GM03348 (cell line): ENCODE measurements at places on chromosomes 6 and 20.

GRCh38 chr6:169395080-169395805 lies 141.6 kb upstream of the THBS2 start:
- DNase-seq: no peak

DNA sequence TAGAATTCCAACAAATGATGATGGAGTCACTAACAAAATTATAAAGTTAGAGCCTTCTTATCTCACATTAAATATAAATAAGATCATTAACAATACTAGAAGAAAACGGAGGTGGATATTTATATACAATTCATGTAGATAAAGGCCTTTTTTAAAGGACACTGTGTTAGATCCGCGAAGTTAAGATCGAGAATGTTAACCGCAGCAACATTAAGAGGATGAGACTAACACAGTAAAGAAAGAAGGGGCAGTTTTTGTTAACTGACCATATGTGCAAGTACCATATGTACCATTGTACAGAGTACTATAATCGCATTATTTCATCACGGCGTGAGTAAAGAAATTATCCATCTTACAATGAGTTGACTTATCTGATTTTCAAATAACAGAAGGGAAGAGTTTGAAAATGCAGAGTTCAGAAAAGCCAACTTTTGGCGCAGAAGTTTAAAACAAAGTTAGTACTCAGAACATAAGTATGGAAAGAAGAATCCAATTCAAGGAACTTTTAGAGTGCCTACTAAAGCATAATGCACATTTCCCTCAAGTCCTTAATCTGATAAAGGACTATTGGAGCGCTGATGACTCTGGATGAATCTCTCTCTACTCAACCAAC lies 1.4 kb downstream of the FBXL4 start:
- no peak for DNase-seq

DNA sequence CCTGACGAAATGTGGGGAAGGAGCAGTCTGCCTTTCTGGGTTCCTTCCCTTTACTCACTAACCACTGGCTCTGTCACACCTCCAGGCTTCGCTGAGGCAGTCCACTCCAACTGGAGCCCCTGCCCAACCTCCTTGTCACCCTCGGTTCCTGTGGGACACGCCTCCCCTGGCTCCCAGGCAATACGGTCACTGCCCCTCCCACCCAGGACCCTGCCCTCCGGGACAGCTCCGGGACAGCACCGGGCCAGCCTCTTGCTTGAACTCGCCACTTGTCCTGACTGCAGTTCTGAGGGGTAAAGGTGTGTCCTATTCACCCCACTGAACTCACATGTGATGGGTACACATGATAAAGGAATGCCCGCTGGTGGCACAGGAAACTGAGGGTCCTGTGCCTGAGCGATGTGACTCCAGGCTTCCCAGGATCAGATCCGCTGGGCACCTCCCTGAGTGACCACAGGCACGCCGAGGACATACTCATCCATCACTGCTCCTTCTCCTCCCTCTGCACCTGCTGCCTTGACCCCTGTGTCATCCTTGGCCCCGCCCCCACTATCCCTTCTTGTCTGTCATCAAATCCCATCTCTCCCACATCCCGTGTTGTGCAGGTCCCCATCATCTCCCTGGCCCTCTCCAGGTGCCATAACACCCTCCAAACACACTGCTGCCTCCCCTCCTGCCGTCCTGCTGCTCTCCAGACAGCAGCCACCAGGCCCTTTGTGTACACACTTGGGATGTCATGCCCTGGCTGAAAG lies 7.9 kb downstream of the SDCBP2 start:
- DNase-seq: no peak

GRCh38 chr6:169391473-169392071 lies 137.9 kb upstream of the THBS2 start:
- no peak for DNase-seq

- DNase-seq: peak; percentile 70
Measured at GRCh38 chr20:6636209-6637159, 131.0 kb upstream of the BMP2 start.

GRCh38 chr20:32941155-32941885 lies 62.9 kb downstream of the SUN5 start:
- no peak for DNase-seq

- no peak for DNase-seq
Measured at GRCh38 chr6:157335829-157336228, 12.5 kb upstream of the TMEM242 start.

- DNase-seq: no peak
Measured at GRCh38 chr6:99485395-99485773, 29.8 kb downstream of the USP45 start.

DNA sequence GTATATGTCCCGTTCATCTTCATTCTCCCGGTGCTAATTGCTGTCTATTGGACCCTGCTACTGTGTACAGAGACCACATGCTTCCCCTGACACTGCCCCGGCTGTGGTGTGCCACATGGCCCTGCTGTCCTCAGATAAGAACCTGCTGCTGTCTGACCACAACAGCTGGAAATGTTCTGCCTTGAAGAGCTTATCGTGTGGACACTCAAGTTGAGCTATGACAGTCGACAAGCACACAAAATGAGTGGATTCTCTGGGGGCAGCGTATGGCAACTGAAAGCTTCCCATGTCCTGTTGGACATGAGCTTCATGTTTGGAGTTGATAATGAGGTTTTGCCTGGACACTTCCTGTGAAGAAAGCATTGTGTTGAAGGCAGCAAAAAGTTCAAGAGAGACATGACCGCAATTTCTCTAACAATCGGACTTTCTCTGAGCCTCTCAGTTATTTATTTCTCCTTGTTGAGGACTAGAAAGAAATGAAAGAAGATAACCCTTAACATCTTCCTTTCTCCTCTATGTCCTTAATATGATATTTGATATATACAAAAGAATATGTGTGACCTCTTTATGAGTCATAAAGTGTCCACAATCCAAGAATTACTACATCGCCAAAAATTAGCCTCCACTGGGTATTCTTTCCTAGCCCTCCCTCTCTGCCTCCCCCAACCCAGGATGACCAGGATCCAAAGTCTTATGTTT lies 187.1 kb upstream of the TCF21 start:
- no peak for DNase-seq

DNA sequence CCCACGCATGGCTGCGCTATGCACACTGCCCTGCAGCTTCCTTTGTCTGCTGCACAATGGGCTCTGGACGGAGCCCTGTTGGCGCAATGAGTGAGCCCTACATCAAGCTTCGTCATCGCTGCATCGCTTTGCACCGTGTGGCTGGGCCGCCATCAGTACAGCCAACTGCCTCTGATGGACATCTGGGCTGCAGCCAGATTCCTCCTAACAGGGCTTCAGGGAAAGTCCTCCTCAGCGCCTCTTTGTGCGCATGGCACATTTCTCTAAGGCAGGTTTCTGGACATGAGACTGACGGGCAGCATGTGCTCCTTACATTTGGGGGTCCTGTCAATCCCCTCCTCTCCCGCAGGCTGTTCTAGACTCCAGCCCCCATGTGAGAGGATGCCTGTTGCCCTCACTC lies 29.7 kb upstream of the ANGPT4 start:
- DNase-seq: no peak

GRCh38 chr6:81384921-81385320 lies 367.6 kb downstream of the TENT5A start:
- peak; percentile 23 for DNase-seq

GRCh38 chr20:52410731-52411234 lies 219.2 kb upstream of the ZFP64 start:
- no peak for DNase-seq

- DNase-seq: peak; percentile 12
Measured at GRCh38 chr6:9140951-9141460, 705.7 kb upstream of the SLC35B3 start.

GRCh38 chr6:133957780-133958242 lies 4.8 kb downstream of the TBPL1 start:
- DNase-seq: no peak

DNA sequence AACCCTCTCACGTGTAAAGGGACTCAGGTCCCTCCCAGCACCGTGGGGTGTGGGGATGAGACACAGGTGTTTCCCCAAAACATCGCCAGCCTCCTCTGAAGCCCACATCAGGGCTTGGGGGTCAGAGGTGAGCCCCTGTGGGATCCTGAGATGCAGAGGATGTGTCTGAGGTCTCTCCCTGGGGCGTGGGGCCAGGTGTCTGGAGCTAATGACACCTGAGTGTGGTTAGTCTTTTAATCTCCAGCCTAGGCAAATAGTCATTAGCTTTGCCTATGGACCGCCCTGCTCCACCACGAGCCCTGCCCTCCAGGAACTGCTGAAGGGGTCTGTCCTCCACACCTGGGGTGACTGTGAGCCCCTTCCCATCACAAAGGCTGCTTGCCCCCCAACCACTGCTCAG lies 1.7 kb downstream of the SRMS start:
- no peak for DNase-seq

GRCh38 chr6:167504385-167504961 lies 179.6 kb downstream of the TTLL2 start:
- DNase-seq: no peak

GRCh38 chr20:44005661-44006060 lies 91.0 kb downstream of the TOX2 start:
- no peak for DNase-seq

DNA sequence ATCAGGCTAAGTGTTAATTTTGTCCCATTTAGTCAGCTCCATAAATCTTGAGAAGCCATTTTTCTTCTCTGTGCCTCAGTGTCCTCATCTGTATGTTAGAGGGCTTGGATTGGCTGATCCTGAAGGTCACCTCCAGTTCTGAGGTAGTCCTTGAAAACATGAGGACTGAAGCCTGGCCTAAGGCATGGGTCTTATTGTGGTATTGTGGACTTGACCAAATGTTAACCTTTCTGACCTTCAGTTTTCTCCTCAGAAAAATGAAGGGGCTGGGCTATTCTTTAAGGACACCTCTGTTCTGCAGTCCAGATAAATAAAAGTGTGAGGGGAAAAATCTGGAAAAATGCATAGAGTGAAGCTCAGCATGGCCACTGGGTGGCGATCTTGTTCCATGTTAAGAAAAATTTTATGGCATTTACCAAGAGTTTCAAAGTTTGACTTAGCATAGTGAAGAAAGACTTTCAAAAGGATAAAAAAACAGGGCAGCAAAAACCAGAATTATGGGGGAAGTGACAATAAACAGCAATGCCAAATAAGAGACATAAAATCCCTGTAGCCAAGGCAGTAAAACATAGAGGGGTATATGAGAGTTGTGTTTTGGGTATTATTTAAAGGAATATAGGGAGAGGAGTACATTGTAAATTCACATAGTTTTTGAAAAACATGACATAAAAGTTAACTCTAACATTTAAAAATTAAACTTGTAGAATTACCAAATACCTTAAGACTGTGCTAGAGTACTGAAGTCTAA lies 13.2 kb upstream of the TFB1M start:
- peak; percentile 48 for DNase-seq

- DNase-seq: no peak
Measured at GRCh38 chr20:37386505-37387251, 40.7 kb downstream of the SRC start.

DNA sequence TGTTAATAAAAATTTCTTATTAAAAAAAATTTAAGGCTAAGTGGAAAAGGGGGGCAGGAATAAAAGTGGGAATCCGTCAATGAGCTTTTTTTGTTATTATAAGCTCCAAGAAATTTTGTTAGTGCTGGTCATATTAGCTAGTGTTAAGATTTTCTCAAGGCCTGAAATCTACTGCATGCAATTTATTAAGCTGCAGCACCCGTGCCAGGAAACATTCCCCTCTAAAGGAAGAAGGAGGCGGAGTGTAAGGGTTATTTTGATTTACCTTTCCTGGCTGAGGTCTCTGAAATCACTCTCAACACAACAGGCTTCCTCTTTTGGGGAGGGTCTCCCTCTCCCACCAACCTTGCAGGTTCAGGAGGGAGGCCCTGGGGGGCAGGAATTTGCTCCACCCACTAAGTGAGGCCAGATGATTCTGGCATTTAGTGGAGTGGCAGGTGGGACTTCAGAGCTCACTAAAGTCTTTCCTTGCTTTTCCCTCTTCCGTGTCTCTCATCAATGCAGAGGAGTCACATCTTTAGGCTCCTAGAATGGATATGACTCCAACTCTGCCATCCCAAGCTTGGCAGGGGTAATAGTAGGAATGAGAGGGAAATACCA lies 168.8 kb downstream of the BCAS1 start:
- DNase-seq: no peak

DNA sequence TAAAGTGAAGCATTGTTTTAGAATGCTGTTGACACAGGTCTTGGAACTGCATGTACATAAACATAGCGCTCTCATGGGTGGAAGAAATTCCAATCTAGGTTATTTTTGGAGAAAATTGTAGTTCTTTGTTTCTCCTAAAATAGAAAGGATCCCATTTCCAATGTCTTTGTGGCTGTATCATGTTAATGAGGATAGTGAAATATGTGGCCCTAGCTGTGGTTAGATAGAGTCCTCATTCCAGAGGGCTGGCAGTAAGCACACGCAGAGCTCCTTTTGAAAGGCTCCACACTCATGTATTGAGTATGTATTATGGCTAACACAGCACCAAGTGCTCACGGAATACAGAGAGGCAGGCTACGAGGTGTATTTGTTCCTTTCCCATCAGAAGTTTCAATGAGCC lies 60.9 kb downstream of the SNRNP48 start:
- DNase-seq: peak; percentile 45

- DNase-seq: no peak
Measured at GRCh38 chr6:37862430-37862829, 42.9 kb downstream of the ZFAND3 start.

DNA sequence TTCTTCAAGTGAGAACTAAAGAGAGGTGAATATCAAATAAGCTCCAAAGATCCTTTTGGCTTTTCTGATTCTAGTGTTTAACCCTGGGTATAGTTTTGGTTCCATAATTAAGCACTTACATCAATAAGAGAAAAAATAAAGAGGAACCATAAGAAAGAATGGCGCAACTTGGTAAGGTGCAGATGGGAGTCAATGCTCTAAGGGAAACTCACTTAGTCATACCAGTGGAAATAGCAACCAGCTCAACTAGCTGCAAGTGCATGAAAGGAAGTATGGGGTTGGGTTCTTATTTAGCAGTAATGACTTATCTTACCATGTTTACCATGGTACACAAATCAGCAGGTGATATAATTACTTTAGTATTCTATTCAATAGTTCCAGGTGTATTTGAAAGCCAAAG lies 296.5 kb upstream of the RUNX2 start:
- no peak for DNase-seq

DNA sequence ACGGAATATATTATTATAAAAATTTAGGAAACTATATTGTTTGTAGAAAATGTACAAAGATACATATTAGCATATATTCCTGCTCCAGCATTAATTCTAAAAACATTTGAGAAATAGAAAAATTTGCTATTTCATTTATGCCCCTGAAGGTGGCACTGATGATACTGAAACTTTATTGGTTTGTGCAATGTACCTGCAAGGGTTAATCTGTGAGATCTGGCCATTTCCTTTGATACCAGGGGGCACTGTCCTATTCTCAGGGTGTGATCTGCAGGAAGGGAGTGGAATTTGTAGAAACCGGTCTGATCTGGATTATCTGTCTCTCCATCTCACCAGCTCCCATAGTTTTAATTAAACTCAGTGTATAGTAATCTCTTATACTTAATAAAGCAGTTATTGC lies 625.1 kb upstream of the IMPG1 start:
- no peak for DNase-seq

- DNase-seq: no peak
Measured at GRCh38 chr20:47263465-47264084, 92.9 kb downstream of the ZMYND8 start.

- no peak for DNase-seq
Measured at GRCh38 chr6:27038498-27038897, 209.0 kb upstream of the PRSS16 start.

- DNase-seq: no peak
Measured at GRCh38 chr6:124668028-124668427, 294.2 kb upstream of the RNF217 start.
